ENCODE measurements at places on chromosomes 3 and 15. TPM values are rescaled to one million over a fixed set of nuclear protein-coding genes. Genes with fewer than 3 reads are reported as not detected.

Gene SEMA5B
- total RNA-seq = 0.19 TPM

Gene MESP2
- total RNA-seq = not detected

Gene NPAP1
- not detected for total RNA-seq

Gene HDC
- total RNA-seq = not detected

Gene TEX55
- not detected for total RNA-seq

Gene INKA1
- 2.0 TPM for total RNA-seq

Gene POC1A
- total RNA-seq = 1.2 TPM

Gene DPPA2
- not detected for total RNA-seq

Gene MYRIP
- not detected for total RNA-seq

Gene TNFAIP8L3
- not detected for total RNA-seq

Gene LTF
- total RNA-seq = not detected

Gene KLHL6
- total RNA-seq = 37.7 TPM

Gene UQCRC1
- total RNA-seq = 89.0 TPM

Gene CCR4
- total RNA-seq = 2.4 TPM

Gene EPHB3
- 0.29 TPM for total RNA-seq

Gene TNNC1
- 2.2 TPM for total RNA-seq

Gene PLSCR1
- total RNA-seq = 16.1 TPM

Gene ZNF660
- 0.53 TPM for total RNA-seq

Gene KIF15
- total RNA-seq = 0.30 TPM

Gene CMSS1
- total RNA-seq = 47.7 TPM

Gene KBTBD13
- not detected for total RNA-seq

Gene P2RY13
- total RNA-seq = 11.4 TPM

Gene MKRN3
- 1.8 TPM for total RNA-seq

Gene HTR3E
- total RNA-seq = not detected

Gene SCG5
- total RNA-seq = 0.37 TPM

Gene CPN2
- not detected for total RNA-seq

Gene CKMT1A
- total RNA-seq = not detected

Gene ACP3
- total RNA-seq = not detected

Gene LSAMP
- total RNA-seq = not detected

Gene C3orf33
- 2.0 TPM for total RNA-seq

Gene IQCF5
- total RNA-seq = not detected

Gene GABRG3
- not detected for total RNA-seq

Gene SERPINI1
- total RNA-seq = 3.6 TPM

Gene ADGRG7
- not detected for total RNA-seq

Gene PTH1R
- total RNA-seq = not detected

Gene PPP1R14D
- not detected for total RNA-seq

Gene CCR9
- total RNA-seq = 0.40 TPM

Gene BOC
- not detected for total RNA-seq

Gene SLC12A1
- total RNA-seq = not detected

Gene FOXL2
- total RNA-seq = not detected

Gene FGF7
- 0.34 TPM for total RNA-seq

Gene ALCAM
- total RNA-seq = 3.4 TPM

Gene CDCP1
- 1.5 TPM for total RNA-seq

Gene ZIC4
- not detected for total RNA-seq

Gene LRRIQ4
- not detected for total RNA-seq

Gene IMP3
- 47.6 TPM for total RNA-seq

Gene CACNA1D
- not detected for total RNA-seq

Gene IMPG2
- 0.47 TPM for total RNA-seq

Gene DGKG
- 0.50 TPM for total RNA-seq

Gene NEDD4
- 15.1 TPM for total RNA-seq

Gene SCN5A
- total RNA-seq = not detected

Gene MUSTN1
- 0.76 TPM for total RNA-seq
